ENCODE measurements at places on chromosomes 16 and 17. TPM values are rescaled to one million over a fixed set of nuclear protein-coding genes. Genes with fewer than 3 reads are reported as not detected.

Gene CD300A
- total RNA-seq: 26.2 TPM

GRCh38 chr16:15605839-15606517 lies 37.0 kb downstream of the MARF1 start:
- no peaks in the 10 kb centered on the region for H3K27me3 ChIP-seq
- H3K4me1 ChIP-seq: no peaks in the 10 kb centered on the region
- DNase-seq: no peak
- no peak overlapping the region for H3K4me3 ChIP-seq

- no peak overlapping the region for H3K27ac ChIP-seq
- no peak for DNase-seq
- H3K4me1 ChIP-seq: no peaks in the 10 kb centered on the region
- H3K27me3 ChIP-seq: peaks cover 43% of the 10 kb centered on the region
- H3K36me3 ChIP-seq: no peaks in the 10 kb centered on the region
- no peak overlapping the region for H3K4me3 ChIP-seq
Observed at GRCh38 chr17:79183293-79184158, 108.9 kb downstream of the ENGASE start.

GRCh38 chr17:33260638-33261037 lies 32.5 kb downstream of the ASIC2 start:
- no peak overlapping the region for H3K4me3 ChIP-seq
- DNase-seq: no peak
- H3K27ac ChIP-seq: no peak overlapping the region
- H3K36me3 ChIP-seq: no peaks in the 10 kb centered on the region
